Mammary epithelial cell (primary cell): ENCODE measurements at places on chromosomes 3 and 15. TPM values are rescaled to one million over a fixed set of nuclear protein-coding genes. Genes with fewer than 3 reads are reported as not detected.

DNA sequence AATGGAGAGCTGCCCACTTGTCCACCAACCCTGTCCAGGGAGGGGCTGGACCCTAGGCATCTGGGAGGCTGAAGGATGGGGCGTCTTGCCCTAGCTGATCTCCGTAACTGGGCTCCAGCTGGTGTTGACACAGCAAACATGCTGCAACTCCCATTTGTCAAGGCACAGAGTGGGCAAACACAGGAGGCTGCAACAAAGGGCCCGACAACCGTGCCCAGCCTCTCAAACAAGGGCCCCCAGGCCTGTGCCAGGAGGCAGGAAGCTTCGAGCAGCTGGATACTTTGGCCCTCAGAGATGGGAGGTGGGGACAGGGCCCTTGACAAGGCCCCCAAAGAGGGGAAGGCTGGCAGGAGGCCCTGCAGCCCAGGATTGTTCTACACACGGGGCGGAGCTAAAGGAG lies 64.2 kb upstream of the TMEM115 start:
- no peak for DNase-seq

DNA sequence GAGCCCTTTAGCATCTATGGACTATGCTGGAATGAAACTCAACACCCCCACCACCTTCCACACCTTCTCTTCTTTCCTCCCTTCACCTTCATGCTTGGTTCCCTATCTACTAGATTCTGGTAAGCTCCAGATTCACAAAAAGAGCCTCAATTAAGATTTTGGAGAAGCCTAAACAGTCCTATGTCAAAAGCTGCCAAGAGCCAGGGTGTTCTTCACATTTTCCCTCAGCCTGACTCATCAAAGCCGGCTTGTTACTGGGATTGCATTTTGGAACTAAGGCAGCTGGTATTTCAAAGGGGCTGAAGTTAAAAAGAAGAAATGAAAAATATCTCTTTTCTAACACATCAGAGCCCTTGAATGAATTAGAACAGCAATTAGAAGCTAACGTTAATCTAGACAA lies 247.7 kb downstream of the MYRIP start:
- no peak for DNase-seq

- no peak for DNase-seq
These were observed 61.1 kb downstream of the AAGAB start for GRCh38 chr15:67193223-67193990.

- DNase-seq: no peak
These were observed 36.4 kb downstream of the SV2B start for GRCh38 chr15:91136386-91136923.

DNA sequence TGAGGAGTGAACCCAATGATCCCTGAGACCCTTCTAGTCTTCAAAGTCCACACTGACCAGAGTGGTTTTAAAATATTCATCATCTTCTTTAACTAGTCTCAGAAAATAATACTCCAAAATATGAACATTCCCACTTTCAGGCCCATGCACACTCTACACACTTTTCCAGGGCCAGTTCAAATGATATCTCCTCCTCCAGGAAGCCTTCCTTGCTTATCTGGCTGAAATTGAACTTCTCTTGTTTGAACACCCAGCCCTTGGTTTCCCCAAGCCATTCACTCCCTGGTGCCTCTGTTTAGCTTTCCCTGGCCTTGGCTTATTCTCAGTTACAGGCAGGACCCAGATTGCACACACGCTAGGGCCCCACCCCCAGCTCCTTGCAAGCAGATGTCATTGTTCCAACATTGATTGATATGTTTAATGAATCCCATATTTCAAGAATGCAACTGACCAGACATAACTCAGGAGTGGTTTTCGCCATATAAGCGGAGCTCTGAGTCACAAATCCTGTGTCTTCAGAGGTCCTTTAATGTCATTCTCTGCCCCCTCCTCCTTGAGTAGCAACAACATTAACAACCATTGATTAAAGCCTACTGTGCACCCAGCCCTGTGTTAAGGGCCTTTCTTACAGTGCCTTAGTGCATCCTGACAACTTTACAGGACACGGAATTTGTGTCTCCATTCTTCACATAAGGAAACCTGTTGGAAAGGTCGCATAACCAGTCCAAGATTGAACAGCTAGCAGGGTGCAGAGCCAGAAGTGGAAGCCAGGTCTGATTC lies 2.1 kb downstream of the ITGA11 start:
- no peak for DNase-seq

The SLC4A7 gene
- 95.4 and 116 TPM in 2 replicates for total RNA-seq

DNA sequence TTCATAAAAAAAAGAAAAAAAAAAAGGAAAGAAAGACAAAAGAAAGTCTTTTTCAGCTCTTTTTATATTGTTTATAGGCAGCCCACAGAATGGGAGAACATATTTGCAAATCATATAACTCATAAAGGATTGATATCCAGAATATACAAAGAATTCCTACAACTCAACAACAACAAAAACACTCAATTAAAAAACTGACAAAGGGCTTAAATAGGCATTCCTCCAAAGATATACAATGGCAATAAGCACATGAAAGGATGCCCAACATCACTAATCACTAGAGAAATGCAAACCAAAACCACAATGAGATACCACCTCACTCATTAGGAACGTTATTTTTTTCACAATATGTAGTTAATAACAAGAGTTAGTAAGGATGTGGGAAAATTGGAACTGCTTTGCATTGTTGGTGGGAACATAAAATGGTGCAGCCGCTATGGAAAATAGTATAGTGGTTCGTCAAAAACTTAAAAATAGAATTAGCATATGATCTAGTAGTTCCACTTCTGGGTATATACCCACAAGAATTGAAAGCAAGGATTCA lies 54.2 kb upstream of the CMTM8 start:
- DNase-seq: peak; percentile 53

The IQCH gene
- 4.9 and 6.8 TPM in 2 replicates for total RNA-seq

The CPNE9 gene
- total RNA-seq: not detected in 2 replicates

- DNase-seq: no peak
These were observed 897.2 kb upstream of the ARPP21 start for GRCh38 chr3:34742151-34742550.

The GPR149 gene
- not detected for total RNA-seq

The MON1A gene
- total RNA-seq: 11.5 TPM

The OXNAD1 gene
- total RNA-seq: 11.3 TPM

The ATP13A4 gene
- 2.7 TPM for total RNA-seq

The RARRES1 gene
- 24.3 TPM for total RNA-seq

DNA sequence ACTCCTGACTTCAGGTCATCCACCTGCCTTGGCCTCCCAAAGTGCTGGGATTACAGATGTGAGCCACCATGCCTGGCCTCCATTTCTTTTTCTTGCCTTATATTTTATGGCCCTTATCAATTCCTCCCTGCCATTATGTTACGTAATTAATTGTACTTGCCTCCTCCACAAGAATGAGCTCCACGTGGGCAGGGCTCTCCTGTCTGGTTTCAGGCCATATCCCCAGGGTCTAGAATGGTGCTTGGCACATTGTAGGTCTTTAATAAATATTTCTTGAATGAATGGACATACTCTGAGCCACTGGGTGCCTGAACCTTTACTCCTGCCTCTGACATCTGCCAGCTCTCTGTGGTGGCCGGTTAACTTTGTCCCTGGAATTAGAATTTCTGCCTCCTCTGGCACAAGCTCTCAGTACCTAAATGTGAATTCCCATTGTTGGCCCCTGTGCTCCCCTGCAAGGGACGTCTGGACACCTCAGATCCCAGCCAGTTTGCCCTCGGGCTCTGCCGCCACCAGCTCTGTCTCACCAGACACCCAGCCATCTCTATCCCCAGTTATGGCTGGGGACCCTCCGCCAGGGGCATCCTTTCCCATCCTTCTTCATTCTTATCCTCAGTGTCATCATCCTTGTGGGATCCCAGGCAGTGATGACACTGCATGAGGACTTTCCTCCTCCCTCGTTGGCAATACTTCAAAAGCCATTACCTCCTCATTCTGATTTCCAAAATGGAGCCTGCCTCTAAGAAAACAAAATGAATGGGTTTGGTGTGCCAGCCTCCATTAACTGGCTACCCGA lies 165.6 kb upstream of the SMAD3 start:
- no peak for DNase-seq
